ENCODE measurements at places on chromosomes 1 and 21. TPM values are rescaled to one million over a fixed set of nuclear protein-coding genes. Genes with fewer than 3 reads are reported as not detected.

FLG2 gene
- not detected for total RNA-seq

SIPA1L2 gene
- total RNA-seq: 11.8 TPM

TGFB2 gene
- 13.4 TPM for total RNA-seq

ATP6V1G3 gene
- total RNA-seq: 0.25 TPM

TYW3 gene
- 9.6 TPM for total RNA-seq
